ENCODE measurements at places on chromosomes 6 and 20. TPM values are rescaled to one million over a fixed set of nuclear protein-coding genes. Genes with fewer than 3 reads are reported as not detected.

GRCh38 chr6:44858998-44859397, 469.1 kb upstream of the RUNX2 start:
- ATAC-seq, result no peak

- ATAC-seq, result no peak
Observed at GRCh38 chr20:61874421-61875068, 191.1 kb downstream of the TAF4 start.

The CENPW gene
- total RNA-seq, result 2.3 TPM

The ARFGEF3 gene
- 2.3 TPM for total RNA-seq

DNA sequence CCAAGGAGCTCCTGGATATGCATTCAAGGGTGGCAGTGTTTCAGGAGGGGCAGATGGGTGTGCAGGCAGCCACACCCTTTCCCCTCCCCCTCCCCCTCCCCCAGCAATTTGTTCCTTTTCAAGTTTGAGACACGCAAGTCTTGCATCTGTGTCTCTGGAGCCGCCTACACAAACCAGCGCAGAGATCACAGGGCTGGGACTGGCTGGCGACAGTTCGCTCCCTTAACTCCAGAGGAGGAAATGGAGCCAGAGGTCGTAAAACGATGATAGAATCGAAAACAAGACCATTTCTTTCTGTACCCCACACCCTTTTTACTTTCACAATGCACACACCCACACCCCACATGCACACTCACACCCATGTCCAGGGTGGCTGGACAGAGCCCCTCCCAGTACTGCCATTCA, 163.1 kb downstream of the LY86 start:
- peak; percentile 46 for ATAC-seq

The SLC22A3 gene
- 0.18 TPM for total RNA-seq

GRCh38 chr6:107763946-107764345, 60.2 kb downstream of the SCML4 start:
- ATAC-seq, result no peak

DNA sequence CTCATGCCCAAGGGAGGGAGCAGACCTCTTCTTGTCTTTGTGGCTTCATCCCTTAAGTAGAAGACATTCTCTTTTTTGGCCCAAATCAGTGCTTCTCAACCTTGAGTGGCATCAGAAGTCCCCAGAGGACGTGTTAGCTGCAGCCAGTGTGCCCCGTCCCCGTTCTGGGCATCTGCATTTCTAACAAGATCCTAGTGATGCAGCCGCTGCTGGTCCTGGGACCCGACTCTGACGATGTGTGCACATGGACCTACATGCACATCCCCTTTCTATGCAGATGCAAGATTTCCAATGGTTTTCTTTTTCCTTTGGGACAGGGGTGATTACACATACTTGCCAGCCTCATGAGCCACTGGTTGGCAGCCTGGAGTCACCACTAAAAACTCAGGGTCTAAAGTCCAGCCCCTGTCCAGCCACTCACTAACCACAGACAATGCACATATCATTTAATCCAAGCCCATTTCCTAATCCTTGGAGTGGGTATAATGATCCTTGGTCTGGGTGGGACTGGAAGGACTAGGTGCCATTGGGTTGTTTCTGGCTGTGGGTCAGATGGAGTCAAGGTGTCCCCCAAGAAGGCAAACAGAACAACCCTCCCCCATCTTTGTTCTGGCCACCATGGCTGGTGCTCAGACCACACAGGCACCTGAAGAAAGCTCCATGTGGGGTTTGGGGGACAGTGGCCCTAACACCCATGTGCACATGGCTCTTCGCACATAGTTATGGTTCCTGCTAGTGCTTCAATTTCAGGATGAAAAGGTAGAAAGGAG, 6.4 kb downstream of the ACSS1 start:
- no peak for ATAC-seq

- no peak for ATAC-seq
Observed at GRCh38 chr6:64483956-64484499, 848.4 kb downstream of the PHF3 start.

The PBOV1 gene
- 0.41 TPM for total RNA-seq

- ATAC-seq, result no peak
Observed at GRCh38 chr6:87767478-87767877, 65.4 kb upstream of the AKIRIN2 start.

GRCh38 chr6:55759536-55759935, 115.9 kb downstream of the BMP5 start:
- no peak for ATAC-seq

DNA sequence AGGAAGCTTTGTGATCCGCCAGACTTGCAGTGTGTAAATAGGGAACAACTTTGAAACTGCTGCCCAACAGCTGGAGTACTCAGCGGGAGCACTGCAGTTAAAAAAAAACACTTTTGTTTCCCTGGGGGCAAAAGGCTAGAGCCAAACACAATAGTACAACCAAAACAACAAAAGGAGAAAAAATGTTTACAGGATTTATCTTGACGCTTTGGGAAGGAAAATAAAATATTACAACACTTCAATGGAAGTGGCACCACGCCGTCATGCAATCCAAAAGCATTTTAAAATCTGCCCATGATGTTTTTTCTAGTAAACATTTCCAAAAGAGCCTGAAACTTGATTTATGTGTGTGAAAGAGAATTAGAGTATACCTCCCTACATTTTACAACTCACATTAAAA, 26.0 kb downstream of the PTPRK start:
- ATAC-seq, result no peak

DNA sequence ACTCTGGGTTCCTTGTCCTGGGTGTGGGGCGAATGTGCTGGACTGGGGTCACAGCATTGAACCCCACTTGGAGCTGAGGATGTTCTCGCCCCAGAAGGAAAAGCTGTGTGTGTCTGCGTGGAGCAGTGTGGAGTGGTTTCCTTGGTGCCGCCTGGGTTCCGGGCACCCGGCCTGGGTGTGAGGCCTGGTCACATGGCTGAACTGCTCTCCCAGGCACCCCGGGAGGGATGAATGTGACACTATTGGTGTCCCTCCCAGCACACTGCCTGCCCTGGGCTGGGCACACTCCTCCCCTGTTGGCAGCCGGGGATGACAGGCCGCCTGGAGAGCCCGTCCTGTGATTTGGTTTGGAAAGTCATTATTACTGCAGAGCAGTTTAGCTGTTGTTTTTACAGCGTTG, 12.3 kb downstream of the MYT1 start:
- peak; percentile 97 for ATAC-seq

The FLOT1 gene
- 59.7 TPM for total RNA-seq

GRCh38 chr20:11738852-11739251, 178.8 kb upstream of the BTBD3 start:
- no peak for ATAC-seq

The GPLD1 gene
- total RNA-seq, result 1.5 TPM

- ATAC-seq, result peak; percentile 65
Observed at GRCh38 chr6:159829526-159829925, 29.4 kb downstream of the PNLDC1 start.

The HLA-DMB gene
- 0.31 TPM for total RNA-seq

The HSPA1L gene
- total RNA-seq, result 1.0 TPM

GRCh38 chr6:166152660-166153059, 15.0 kb downstream of the TBXT start:
- no peak for ATAC-seq

- ATAC-seq, result no peak
Observed at GRCh38 chr6:81138236-81138635, 614.2 kb downstream of the TENT5A start.

The MUCL3 gene
- total RNA-seq, result 2.2 TPM

GRCh38 chr20:61968036-61968810, 97.5 kb downstream of the TAF4 start:
- ATAC-seq, result no peak

The PRDM1 gene
- total RNA-seq, result 2.5 TPM

DNA sequence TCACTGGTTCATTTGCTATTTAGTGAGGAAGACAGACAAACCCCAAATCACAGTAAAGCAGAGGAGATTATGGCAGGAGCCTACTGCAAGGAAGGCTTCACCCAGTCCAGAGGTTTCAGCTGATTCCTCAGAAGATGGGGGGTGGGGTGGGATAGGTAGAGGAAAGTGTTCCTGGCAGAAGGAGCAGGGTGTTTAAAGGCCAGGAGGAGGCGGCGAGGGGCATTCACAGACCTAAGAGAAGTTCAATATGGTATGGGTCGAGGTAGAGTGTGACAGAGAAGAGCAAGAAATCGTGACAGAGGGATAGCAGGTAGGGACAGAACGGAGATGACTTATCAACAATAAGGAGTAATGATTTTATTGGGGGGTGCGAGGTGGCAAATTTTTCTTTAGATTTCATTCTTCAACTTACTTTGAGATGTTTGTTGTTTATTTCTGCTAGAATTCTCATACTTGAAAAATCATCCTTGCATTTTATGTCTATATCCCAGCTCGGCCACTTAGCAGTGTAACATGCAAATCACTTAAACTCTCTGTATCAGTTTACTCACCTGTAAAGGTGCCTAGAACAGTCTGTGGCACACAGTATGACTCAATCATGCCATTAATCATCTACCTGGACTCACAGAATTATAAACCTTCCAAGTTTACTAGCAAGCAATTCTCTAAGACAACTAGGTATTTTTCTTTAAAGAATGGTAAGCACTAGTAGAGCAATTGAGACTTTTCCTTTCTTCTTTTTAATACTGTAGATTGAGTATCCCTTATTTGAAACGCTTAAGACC, 176.7 kb downstream of the REV3L start:
- no peak for ATAC-seq

The FAM217A gene
- total RNA-seq, result 0.52 TPM

- peak; percentile 85 for ATAC-seq
Observed at GRCh38 chr20:57205606-57206219, 60.7 kb downstream of the BMP7 start.
